ENCODE measurements at places on chromosomes 12 and 14.

DNA sequence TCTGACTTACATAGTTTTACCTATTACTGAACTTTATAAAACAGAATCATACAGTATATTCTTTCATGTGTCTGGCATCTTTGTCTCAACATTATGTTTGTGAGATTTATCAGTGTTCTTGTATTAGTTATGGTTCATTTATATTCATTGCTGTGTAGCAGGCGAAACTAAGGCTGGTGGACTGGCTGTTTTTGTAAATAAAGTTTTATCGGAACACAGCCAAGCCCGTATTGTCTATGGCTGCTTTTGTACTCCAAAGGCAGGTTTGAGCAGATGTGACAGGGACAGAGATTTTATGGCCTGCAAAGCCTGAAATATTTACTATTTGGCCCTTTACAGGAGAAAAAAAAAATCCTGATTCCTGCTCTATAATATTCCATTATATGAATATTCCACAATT, 405.8 kb upstream of the RGS6 start:
- DNase-seq, result no peak

GRCh38 chr12:114866331-114866730, 182.4 kb upstream of the TBX3 start:
- no peak for DNase-seq

GRCh38 chr12:12934556-12934955, 17.4 kb downstream of the GPRC5D start:
- DNase-seq, result no peak

- peak; percentile 39 for DNase-seq
Measured at GRCh38 chr12:102816816-102817434, 100.1 kb downstream of the PAH start.
